ENCODE measurements at places on chromosomes 5 and 9.

GRCh38 chr5:151587796-151588555 lies 3.2 kb downstream of the FAT2 start:
- peak; percentile 15 for DNase-seq

GRCh38 chr5:92518318-92518904 lies 1062.6 kb downstream of the NR2F1-AS1 start:
- no peak for DNase-seq

DNA sequence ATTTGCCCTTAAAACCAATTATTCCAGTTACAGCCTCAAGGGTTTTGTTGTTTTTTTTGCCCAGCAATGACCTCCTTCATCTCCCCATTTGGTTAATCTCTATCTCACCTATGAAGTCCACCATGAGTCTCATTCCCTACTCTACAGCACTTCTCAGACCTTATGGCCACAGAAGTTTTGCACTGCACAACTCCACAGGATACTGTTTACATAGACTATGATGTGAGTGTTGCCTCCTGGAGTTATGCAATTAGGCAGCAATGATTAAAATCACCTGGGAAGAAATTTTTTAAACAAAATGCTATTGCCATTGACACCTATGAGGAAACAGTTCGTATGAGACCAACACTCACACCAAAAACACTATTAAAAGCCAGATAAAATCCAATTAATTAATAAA lies 39.7 kb downstream of the ZDHHC21 start:
- no peak for DNase-seq

DNA sequence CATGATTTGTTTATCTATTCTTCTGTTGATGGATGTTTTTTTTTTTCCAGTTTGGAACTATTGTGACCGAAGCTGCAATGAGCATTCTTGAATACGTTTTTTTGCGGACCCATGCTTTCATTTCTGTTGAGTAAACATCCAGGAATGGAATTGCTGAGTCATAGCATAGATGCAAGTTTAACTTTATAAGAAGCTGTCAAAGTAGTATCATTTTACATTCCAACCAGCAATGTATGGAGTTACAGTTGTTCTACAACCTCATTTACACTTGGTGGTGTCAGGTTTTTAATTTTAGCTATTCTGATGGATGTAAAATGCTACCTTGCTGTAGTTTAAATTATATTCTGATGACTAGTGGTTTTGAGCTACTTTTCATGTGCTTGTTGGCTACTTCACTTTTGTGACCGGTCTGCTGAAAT lies 49.0 kb downstream of the NPR3 start:
- DNase-seq = no peak

- no peak for DNase-seq
Measured at GRCh38 chr5:10172247-10172646, 77.4 kb downstream of the ATPSCKMT start.

DNA sequence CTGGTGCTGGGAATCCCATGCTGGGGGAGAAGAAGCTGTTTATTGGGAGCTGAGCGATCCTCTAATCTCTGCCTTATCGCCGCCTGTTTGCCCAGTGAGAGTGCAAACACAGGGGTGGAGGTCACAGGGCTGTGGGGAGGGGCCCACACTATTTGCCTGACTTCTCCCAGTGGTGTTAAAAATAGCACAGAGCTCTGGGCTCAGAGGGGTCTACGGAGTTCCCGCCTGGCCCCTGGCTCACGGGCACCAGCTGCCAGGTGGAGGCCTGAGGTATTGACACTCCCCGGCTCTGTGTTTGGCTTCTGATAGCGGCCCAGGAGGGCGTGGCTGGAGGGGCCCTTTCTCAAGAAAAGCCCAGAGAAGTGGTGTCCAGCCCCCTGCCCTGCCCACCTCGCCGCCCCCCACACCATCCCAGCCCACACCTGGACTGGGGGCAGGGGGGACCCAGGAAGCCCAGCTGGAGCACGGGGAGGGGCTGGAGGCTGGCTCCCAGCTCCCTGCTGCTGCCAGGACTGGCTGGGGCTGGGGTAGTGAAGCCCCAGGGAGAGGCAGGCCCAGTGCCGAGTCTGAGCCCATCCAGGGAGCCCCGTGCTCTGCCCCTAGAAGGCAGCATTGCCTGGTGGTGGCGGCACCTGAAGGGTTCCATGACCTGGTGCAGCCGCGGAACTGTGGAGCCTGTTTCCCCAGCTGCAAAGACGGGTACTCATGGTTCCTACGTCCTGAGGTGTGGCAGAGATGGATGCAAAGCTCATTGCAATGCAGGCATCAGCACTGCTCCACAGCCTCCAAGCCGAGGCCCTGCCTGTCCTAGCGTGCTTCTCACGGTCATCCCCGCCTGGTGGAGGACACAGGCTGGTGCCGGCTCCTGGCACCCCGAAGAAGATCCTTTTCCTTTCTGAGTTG lies 35.7 kb upstream of the EGFL7 start:
- DNase-seq = no peak

DNA sequence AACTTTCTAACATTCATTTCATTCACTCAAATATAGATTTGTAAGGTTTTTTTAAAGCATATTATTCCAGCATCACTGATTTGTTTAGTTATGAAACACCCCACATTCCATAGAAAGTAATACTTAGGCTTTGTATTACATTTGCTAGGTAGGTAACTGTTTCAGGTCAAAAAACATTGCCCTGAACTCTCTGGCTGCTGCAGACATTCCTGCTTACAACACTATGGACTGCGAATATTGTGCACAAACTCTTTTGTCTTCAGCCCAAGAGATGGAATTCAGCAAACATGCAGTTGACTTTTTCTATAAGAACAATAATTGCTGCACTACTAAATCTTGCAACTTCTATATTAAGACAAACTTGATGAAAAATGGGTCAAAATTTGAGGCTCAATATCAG lies 301.0 kb downstream of the ARL15 start:
- no peak for DNase-seq

GRCh38 chr9:80968611-80969010 lies 720.7 kb downstream of the TLE1 start:
- no peak for DNase-seq

- no peak for DNase-seq
Measured at GRCh38 chr9:128253140-128253990, 22.4 kb downstream of the GOLGA2 start.

DNA sequence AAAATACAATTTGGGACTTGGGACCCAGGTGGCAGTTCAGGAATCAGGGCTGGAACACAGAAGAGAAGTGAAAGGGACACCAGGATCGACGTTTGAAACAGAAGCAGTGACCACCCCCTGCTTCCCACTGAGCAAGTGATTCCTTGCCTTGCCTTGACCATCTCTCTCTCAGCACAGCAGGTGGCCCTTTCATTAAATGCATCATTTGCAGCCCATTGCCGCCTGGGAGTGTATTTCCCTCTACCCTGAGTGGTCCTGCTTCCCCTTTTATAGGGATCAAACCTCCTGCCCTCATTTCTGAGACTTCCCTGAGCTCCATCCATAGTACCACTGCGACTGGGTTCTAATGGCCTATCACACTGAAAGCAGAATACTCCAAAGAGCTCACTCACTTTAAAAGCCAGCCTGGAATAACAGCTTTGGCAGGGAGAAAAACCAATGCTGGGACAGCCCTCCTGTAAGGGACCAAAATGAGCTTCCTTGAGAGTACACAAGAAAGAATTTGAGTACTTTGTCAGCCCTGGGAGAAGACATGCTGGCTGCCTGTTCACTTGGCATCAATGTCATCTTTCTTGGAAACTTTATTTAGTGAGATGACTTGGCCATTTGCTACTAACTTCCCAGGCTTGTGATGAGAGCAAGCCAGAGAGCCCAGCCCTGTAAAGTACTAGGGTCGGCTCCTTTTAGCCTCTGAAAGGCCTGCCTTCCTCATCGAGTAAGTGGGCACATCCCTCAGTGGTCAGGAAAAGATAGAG lies 149.7 kb downstream of the SLIT3 start:
- no peak for DNase-seq

GRCh38 chr5:74310386-74310785 lies 330.1 kb downstream of the ENC1 start:
- no peak for DNase-seq

GRCh38 chr9:524008-524407 lies 309.3 kb downstream of the DOCK8 start:
- no peak for DNase-seq

GRCh38 chr9:83934569-83935275 lies 13.5 kb upstream of the KIF27 start:
- no peak for DNase-seq

DNA sequence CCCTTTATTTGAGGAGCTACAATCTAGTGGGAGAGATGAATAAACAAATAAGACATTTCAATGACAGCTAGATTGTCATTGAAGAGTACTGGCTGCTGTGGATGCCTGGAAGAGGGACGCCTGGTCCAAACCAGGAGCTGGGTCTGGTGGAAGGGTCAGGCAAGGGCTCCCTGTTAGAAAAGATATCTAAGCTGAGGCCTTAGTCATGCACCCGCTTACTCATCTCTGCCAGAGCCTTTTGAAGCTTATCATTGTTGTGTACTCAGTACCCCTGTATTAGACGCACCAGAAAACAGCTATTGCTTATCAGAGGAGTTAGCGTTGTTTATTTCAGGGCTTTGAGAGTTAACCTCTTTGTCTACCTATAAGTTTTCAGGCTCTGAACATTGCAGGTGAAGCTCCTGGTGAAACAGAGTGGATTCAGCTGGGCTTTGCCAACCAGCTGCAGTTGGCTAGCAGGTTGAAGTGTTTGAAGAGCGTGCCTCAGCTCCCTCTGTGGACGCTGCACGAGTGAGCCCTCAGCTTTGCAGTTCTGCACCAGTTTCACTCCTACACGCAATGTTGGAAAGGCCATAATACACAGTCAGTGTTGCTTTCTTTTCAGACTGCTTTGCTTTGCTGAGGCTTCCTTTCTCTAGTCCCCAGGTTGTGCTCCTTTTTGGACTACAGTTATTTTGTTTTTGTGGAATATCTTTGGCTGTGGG lies 5.6 kb upstream of the GPR151 start:
- DNase-seq = no peak

GRCh38 chr9:137309368-137310188 lies 7.5 kb upstream of the NRARP start:
- DNase-seq = no peak

DNA sequence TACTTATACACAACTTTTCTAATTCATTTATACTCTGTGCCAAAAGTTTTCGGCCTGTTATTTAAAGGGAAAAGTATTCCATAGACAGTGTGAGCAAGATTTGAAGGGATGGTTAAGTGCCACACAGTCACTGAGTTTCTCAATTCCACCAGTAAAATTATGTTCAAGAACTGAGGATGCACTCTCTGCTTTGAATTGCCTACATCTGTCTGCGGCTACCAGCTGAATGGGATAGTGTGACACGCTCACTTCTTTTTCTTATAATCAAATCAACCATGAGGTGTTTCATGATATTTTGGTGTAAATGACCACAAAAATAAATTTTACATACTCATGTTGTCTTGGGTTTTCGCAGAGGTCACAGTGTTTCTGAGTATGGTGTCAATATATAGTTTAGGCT lies 218.4 kb upstream of the TMEM161B start:
- DNase-seq = no peak

GRCh38 chr5:41815663-41816229 lies 54.5 kb downstream of the OXCT1 start:
- no peak for DNase-seq

- no peak for DNase-seq
Measured at GRCh38 chr9:121711797-121712196, 60.4 kb downstream of the DAB2IP start.

GRCh38 chr5:109989161-109989560 lies 299.4 kb downstream of the MAN2A1 start:
- no peak for DNase-seq

DNA sequence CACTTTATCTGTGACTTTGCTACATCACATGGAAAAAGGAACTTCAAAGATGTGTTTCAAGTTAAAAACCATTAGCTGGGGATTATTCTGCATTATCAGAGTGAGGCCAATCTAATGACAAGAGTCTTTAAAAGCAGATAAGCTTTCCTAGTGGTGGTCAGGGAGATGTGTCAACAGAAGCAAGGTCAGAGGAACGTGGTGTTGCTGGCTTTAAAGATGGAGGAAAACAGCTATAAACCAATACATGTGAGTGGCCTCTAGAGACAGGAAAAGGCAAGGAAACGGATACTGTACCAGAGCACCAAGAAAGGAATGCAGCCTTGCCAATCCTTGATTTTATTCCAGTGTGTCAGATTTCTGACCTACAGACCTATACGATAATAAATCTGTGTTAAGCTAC lies 204.2 kb downstream of the TAF11L14 start:
- DNase-seq = no peak

DNA sequence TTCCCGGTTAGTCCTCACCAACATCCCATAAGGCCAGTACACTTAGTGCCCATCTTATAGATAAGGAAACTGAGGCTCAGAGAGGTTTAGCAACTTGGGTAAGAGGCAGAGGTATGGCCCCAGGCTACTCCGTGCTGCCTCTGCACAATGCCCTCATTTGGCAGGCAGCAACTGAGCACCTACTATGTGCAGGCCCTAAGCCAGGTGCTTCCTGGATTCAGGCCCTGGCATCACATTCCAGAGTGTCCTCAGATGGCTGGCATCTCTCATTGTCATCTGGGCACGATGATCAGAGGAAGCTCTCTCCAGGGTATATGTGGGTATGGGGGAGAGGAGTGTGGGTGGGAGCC lies 53.8 kb upstream of the PSD2 start:
- DNase-seq = peak; percentile 22

DNA sequence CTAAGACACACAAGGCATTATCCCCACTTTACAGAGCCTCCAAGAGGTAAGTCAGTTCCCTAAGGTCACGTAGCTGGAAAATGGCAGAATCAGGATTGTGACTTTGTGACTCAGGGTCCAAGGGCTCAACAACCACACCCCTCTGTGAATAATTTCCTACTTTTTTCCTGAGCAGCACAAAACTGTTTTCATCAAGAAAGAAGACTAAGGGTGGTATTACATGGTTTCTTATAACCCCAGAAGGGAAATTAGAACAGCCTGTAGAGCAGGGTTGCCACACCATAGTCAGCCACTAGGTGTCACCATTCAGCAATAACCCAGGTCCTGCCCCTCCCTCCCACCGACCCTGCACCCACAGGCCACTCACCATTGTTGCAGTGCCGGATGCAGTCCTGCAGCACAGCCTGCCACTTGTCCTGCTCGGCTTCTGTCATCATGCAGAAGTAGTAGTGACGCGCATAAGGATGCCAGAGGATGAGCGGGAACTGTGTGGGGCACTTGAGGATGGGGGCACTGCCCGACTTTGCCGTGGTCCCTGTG lies 72.1 kb downstream of the LRSAM1 start:
- peak; percentile 54 for DNase-seq

GRCh38 chr9:123607479-123607878 lies 251.5 kb downstream of the CRB2 start:
- DNase-seq = no peak

DNA sequence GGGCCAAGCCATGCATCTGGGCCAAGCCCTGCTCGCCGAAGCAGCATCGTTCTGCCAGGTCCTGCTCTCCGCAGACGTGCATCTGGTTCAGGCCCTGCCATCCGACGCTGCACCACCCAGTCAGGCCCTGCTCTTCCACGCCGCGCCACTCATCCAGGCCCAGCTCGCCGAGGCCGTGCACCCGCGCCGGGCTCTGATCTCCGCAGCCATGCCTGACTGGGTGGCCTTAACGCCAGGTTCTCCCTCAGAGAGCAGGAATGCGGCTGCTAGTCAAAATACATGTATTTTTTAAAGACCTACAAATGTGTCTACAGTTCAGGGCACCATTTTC lies 891.1 kb upstream of the CTNND2 start:
- no peak for DNase-seq

GRCh38 chr9:1173211-1173610 lies 123.1 kb downstream of the DMRT2 start:
- DNase-seq = peak; percentile 45
